H1 (cell line): ENCODE measurements at places on chromosomes 4 and X. TPM values are rescaled to one million over a fixed set of nuclear protein-coding genes. Genes with fewer than 3 reads are reported as not detected.

VSIG4 gene
- not detected in 2 replicates for total RNA-seq

F8A2 gene
- total RNA-seq = not detected in 2 replicates

CXCL13 gene
- total RNA-seq = not detected in 2 replicates

CBR4 gene
- 29.5 and 30.6 TPM in 2 replicates for total RNA-seq

SMC1A gene
- total RNA-seq = 98.1 and 104 TPM in 2 replicates

DNA sequence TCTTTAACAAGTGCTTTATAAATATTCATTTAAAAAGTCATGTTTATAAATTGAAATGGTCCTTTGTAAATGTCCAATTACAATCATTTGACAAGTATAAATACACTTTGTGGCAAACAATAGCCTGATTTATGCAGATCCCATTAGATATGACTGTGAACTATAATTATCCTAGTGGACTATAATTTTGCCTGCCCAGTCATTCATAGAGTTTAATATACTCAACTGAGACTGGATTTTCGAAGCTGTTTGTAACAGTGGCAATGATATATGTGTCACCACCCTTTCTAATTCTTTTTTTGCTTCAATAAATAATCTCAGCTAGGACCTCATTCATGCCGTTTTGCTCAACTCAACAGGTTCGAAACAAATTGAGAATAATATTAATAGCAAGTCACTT is 732.0 kb downstream of the PCDH18 start:
- DNase-seq = no peak

DNA sequence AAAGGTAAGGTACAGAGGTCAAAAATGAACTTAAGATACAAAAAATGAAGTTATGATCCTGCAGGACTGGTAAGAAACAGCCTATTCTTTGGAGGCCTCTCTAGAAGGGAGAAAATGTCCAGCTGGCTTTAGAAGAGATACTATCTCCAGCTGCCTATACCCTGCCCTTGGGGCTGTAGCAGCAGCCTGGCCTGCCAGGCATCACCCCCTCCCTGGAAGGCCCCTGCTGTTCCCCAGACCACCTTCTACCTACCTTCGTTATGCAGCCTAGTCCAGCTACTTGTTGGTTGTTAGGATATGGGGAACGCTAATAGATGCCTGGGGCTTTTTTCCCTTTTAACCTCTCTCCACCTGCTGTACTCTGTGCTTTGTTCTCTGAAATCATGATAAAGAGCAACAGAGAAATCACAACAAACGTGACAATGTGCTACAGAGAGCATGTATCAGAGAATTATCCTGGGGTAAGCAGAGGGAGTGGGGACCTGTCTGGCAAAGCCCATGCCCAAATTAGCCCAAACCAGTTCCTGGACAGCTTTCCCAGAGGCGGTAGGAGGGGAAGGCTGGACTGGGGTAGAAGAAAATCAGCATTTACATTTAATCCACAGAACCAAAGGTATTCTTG is 34.5 kb downstream of the FRMD7 start:
- DNase-seq = no peak

DNA sequence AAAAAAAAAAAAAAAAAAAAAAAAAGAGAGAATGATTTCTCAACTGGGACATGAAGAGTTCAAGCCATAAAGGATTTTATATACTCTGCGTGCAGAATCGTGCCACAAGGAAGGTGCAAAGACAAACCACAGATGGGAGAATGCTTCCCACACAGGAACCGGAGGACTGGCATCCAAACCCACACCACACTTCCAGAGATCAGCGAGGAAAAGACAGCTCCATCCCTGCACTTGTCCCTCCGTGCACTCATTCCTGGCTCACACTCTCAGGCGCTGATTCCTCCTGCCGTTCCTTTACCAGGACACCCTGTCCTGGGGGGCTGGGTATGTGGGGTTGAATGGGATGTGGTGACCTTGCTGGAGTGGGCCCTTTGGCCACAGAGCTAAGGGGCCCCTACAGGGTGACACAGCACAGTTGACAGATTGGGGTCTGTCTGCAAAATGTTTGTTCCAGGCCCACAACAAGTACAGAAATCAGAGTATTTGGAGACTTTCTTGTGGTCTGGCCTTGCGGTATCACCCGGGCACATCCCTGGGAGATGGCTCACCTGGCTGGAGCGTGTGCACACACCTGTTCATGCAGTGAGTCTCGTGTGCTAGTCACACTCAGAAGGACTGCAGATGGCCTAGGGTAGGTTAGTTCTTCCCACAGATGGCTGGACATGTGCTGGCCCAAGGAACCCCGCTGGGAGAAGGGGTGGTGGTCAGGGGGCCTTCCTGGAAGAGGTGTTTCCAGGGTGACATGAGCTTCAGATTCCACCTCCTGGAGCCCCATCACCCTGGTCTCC is 55.4 kb upstream of the GPR78 start:
- no peak for DNase-seq

GRCh38 chr4:88582493-88582892 is 9.8 kb upstream of the HERC3 start:
- no peak for DNase-seq

DNA sequence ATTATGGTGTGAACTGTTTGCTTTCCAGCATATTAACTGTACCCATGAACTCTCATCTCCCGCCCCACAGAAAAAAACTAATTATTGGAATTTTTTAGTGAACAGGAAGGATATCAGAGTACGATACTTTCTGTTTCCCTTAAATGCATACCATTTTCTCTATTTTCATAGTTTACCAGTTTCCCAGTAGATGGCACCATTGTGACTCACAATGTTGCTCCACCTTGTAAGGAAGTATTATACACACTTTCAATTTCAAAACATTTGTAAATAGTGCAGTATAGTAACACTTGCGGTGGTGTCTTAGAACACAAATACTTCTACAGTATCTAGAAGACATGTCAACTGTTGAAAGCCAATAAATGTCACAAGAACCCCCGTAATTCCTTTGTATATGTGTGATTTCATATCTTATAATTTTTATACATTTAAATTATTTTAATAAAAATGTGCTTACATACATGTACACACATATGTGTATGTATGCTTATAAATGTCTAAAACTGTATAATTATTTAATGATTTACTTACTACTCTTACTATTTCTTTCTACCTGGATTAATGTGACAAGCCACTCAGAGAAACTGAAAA is 167.3 kb downstream of the SLIT2 start:
- no peak for DNase-seq

GRCh38 chr4:34732176-34732950 is 1512.0 kb downstream of the ARAP2 start:
- DNase-seq = no peak

- DNase-seq = no peak
Observed at GRCh38 chr4:38233727-38234480, 273.7 kb downstream of the PTTG2 start.

- no peak for DNase-seq
Observed at GRCh38 chr4:163107754-163108153, 58.9 kb downstream of the NAF1 start.

GRCh38 chr4:107129076-107129475 is 93.0 kb upstream of the DKK2 start:
- no peak for DNase-seq
